ENCODE measurements at places on chromosomes 5 and 9.

- DNase-seq = no peak
Measured at GRCh38 chr5:15080219-15080618, 208.6 kb upstream of the ANKH start.

DNA sequence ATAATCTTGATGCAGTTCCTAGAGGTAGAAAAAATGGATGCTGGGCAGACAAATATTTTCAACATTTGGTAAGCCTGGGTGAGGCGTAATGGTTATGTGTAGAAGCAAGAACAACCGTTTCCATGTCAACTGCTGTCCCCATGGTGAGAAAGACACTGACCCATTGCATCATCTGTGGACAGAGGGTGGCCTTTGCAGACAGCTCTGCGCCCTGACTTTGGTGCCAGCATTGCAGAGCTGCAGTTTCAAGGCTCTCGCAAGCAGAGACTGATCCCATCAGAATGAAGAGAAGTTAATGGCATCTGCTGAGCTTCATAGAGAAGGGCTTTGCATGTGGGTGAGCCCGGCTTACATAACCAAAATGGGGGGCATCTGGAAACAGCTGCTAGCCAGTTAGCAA is 179.0 kb upstream of the ADRA1B start:
- no peak for DNase-seq

- no peak for DNase-seq
Measured at GRCh38 chr9:123361731-123362510, 5.9 kb downstream of the CRB2 start.

DNA sequence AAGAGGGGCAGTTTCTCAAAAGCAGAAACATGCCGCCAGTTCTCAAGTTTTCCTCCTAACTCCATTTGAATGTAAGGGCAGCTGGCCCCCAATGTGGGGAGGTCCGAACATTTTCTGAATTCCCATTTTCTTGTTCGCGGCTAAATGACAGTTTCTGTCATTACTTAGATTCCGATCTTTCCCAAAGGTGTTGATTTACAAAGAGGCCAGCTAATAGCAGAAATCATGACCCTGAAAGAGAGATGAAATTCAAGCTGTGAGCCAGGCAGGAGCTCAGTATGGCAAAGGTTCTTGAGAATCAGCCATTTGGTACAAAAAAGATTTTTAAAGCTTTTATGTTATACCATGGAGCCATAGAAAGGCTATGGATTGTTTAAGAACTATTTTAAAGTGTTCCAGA is 142.8 kb downstream of the NTRK2 start:
- no peak for DNase-seq

- no peak for DNase-seq
Measured at GRCh38 chr9:124060844-124061605, 49.5 kb downstream of the LHX2 start.

GRCh38 chr5:171845857-171846256 is 60.2 kb downstream of the SMIM23 start:
- no peak for DNase-seq

GRCh38 chr5:138605254-138605972 is 30.2 kb upstream of the HSPA9 start:
- DNase-seq = peak; percentile 48

DNA sequence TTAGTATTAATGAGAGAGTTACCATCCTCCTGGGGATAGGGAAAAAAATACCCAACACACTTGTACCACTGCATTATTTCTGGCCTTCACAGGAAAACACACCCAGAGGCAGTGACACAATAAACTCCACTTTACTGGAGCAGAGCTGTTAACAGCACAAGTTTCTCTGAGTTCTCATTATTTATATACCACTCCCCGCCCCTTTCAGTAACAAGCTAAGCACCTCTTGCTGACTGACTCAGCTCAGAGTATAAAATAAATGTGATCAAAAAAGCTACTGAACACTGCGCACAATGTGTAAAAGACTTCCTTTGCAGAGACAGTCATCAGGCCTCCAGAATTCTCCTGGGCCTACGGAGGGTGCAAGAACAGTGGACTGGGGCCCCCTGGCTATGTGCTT is 21.6 kb downstream of the KLF9 start:
- no peak for DNase-seq

DNA sequence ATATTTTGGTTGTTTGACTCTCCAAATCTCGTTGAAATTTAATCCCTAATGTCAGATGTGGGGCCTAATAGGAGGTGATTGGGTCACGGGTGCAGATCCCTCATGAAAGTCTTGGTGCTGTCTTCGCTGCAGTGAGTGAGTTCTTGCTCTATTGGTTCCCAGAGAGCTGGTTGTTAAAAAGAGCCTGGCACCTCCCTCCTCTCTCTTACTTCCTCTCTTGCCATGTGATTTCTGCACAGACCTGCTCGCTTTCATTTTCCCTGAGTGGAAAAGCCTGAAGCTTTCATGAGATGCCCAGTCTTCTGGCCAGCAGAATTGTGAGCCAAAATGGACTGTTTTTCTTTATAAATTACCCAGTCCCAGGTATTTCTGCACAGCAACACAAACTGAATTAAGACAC is 221.6 kb downstream of the MAT2B start:
- peak; percentile 30 for DNase-seq

- DNase-seq = no peak
Measured at GRCh38 chr5:81925981-81926380, 45.8 kb upstream of the ATG10 start.

DNA sequence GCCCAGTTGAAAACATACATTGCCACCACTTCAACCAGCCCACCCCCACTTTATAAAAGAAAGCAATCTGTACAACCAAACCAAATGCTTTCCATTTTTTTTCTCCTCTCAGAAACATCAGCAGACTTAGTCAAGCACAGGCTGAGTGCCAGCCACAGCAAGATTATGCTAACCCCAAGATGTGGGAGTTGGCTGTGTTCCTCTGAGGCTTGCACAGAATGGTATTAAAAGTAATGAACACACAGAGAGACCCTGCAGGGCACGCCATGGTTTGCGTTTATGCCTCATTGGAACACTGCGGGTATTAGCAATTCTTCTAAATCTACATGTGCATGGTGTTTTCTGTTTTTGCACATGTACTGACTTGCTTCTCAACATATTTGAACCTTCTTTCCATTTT is 419.9 kb upstream of the GRAMD2B start:
- no peak for DNase-seq

GRCh38 chr9:129027685-129028191 is 393 bp downstream of the SH3GLB2 start:
- peak; percentile 84 for DNase-seq

DNA sequence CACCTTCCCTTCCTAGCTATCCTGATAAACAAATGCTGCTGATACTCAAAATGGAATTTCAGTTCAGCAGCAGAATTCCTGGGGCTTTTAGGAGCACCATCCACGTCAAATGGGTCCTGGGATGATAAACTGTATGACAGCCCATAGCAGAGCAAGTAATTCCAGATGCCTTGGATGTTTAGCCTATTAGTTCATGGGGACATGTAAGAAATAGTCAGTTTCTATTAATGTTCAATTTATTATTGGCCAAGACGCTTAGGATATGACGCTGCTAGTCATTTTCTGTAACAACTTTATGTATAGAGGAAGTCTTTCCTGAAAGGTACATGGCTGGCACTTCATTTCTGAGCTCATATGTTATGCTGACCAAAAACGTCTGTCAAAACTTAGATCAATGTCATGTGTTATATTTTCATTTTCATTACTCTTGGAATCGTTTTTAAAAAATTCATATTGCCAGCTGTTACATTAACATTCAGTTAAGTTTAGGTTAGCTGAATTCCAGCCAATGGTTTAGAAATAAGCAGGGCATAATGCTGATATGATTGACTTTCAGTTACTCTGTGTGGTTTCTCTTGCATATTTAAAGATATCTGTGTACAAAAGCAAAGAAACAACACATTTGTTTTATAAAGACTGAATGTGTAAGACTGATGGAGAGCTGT is 243.8 kb downstream of the CSNK1G3 start:
- DNase-seq = no peak

DNA sequence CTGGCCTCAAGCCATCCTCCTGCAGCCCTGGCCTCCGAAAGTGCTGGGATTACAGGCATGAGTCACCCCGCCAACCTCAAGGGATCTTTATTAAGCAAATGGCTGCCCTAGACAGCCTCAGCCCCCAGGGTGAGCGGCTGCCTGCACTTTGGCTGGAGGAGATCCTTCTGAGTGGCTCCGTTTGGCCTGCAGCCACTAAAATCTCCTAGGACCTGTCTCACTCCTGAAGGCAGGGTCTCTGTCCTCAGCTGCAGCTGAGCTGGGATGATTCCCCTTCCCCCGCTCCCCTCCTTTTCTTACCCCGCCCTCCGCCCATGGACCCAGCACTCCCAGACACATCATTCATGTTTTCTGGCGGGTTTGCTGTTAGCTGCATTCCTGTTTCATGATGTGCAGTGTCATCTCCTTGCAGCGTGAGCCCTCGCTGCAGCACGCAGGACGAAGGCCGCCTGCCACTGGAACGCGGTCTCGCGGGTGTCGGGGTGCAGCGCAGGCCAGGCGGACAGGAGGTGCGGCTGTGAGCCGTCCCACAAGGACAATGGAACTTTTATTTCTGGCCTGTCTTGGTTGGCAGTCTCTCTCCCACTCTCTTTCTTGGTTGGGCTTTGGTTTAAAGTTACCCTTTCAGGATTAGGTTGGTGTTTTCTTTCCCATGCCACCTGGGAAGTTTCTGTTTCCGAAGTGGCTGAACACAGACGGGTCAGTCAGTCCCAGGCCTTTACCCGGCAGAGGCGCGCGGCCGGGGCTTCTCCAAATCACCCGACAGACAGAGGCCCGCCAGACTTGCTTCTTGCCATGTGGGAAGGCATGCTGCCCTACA is 137.1 kb downstream of the FOXD1 start:
- DNase-seq = no peak

- peak; percentile 68 for DNase-seq
Measured at GRCh38 chr9:20997503-20998076, 33.9 kb downstream of the HACD4 start.

GRCh38 chr9:124595743-124596142 is 88.5 kb upstream of the NR5A1 start:
- DNase-seq = no peak

DNA sequence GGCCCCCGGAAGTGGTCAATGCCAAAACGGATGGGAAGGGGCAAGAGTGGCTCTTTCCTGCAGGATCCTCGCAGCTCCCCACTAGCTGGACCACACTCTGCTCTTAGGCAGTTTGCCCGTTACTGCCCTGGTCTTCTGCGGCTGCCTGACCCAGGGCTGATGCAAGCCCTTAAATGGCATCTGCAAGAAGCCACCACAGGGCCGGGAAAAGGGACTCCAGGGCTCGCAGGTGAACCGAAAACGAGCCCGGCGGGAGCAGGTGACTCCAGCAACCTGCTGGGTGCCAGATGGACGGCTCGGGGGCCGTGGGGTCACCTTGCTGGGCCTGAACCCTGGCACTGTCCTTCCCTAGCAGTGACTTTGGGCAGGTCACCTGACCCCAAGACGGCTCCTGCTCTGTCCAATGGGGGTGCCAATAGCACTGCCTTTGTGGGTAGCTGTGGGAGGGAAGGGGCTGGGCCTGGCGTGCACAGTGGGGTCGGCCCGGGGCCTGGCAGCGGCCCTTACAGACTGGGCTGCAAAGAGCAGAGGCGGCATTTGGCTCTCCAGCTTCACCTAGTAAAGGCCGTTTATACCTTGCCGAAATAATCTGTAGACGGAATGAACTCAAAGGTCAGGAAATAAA is 1.3 kb downstream of the TMEM250 start:
- DNase-seq = peak; percentile 72

DNA sequence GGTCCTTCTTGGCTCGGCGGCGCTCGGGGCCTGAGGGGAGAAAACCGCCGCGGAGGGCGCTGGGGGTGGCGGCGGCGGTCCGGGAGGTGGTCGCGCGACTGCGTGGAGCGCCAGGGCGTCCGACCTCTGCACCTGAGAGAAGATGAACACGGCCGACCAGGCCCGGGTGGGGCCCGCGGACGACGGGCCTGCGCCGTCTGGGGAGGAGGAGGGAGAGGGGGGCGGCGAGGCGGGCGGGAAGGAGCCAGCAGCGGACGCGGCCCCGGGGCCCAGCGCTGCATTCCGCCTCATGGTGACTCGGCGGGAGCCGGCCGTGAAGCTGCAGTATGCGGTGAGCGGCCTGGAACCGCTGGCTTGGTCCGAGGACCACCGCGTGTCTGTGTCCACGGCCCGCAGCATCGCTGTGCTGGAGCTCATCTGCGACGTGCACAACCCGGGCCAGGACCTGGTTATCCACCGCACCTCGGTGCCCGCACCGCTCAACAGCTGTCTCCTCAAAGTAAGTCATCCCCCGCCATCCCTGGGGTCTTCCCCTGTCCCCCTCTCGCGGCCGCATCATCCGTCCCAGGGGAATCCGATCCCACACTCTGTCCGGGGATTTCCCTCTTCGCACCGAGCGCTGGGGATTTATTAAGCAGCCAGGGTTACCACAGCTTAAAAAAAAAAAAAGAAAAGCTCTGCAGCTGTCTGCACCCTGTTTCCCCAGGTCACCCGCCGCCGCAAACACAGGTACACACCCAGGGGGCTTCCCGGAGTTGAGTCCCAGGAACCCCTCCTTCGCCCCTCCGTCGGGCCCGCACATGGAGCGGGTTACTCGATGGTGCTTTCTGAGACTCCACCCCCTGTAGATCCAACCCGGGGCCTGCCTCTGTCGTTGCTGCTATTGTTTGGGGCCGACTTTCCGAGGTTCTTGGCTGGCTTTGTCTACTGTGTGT is at the start of gene GTF3C4:
Gene GTF3C4 (plus strand): TSS at position 8 of the 935 bp plus-strand sequence. CDS start 135 bp downstream, at position 143.
- DNase-seq = peak; percentile 63

DNA sequence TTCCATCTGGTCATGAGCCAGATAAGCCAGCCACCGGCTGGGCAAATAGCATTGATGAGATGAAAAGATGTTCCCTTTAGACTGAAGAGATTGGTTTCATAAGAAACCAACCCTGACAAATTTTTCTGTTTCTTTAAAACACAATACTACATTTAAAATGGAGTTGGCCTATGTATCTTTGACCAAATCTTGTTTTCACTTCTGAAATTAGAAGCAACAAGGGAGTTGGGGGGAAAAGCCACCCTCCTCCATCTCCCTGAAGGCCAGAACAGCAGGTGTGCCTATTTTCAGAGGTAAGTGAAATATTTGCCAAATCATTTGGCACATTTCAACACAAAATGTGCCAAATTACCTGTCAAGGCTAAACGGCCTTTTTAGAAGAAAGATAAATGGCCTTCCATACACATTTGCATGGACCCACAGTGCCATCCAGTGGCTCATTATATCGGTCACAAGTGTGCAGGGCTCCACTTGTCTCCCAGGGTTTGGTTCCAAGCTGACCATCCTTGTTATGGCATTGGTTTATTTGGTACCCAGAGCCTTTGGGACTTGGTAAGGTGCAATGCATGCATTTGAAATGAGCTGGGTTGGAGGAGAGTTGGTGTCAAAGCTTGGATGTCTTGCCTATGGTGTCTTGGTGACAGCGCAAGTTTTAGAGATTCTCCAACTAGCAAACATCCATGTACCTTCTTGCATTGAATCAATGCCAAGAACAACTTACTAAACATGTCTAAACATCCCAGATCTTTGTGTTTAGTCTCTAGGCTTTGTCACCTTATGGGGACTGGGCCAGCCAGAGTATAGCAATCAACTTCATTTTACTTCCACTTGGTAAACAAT is 372.0 kb upstream of the KIF2A start:
- peak; percentile 64 for DNase-seq

Data from GM12865 (cell line).